BJ (cell line): ENCODE measurements at places on chromosomes 2 and 18. TPM values are rescaled to one million over a fixed set of nuclear protein-coding genes. Genes with fewer than 3 reads are reported as not detected.

SCLY gene
- 6.8 and 7.7 TPM in 2 replicates for polyA plus RNA-seq

NT5C1B gene
- polyA plus RNA-seq: not detected in 2 replicates

REEP1 gene
- polyA plus RNA-seq: 0.13 and 0.28 TPM in 2 replicates

ZNF385B gene
- polyA plus RNA-seq: 0.12 and 0.22 TPM in 2 replicates
